ENCODE measurements at places on chromosomes 4 and X. TPM values are rescaled to one million over a fixed set of nuclear protein-coding genes. Genes with fewer than 3 reads are reported as not detected.

DNA sequence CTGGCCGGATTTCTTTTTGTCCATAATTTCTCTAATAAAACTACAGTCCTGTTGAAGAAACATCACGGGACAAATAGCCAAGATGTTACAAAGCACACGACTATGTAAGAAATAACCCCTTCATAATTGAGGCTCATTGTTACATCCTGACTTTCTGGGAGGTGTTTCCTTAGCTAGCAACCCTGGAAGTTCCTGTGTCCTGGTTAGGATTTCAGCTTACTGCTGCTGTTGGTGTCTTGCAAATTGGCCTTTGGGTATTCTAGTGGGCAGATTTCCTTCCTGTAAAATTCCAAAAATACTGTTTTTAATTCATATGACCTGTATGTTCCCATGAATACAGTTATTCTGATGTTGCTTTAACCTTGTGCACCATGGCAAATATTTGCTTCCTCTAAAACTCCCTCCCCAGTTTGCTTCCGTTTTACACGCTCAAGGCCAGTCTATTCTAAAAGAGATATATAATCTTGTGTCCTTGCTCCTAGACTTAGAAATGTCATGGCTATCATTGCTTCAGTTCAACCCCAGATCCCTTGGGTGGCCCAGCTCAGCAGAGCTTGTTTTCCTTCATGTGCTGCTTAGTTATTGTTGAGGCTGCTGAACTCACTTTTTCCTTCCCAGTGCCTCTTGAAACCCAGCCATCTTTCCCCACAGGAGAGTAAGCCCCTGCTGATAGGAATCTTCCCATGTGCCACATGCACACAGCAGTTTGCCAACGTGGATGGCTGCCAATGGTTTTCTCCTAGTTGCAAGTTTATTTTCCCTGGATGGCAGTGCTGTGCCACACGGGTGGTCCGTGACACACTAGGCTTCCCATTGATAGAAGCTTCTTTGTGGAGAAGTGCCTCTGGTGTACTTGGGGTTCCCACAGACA is 75.8 kb downstream of the TSPAN7 start:
- DNase-seq: peak; percentile 21

DNA sequence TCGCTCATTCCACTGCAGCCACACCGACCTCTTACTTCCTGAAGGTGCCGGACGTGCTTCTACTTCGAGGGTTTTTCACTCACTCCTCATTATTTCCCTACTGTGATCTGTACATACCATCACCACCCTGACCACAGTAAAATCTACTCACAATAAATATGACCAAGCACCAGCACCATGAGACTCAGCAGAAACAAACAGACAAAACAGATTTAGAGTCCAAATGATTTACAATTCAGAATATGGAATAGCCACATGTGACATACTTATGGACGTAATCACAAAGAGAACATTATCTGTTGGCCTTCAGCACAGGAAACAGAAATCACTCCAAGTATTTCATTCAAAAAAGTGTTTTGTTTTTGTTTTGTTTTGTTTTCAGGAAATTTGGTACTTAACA is 16.1 kb upstream of the KLB start:
- DNase-seq: no peak

The CXCL3 gene
- total RNA-seq: 1.1 TPM

The CLDN34 gene
- 0.29 TPM for total RNA-seq

- no peak for DNase-seq
These were observed 78.7 kb downstream of the PRKG2 start for GRCh38 chr4:81136161-81136905.

- DNase-seq: no peak
These were observed 29.3 kb downstream of the ZNF827 start for GRCh38 chr4:145909281-145909715.

The C1QTNF7 gene
- total RNA-seq: not detected

The SMIM10 gene
- 5.8 TPM for total RNA-seq

- DNase-seq: no peak
These were observed 49.6 kb downstream of the PROM1 start for GRCh38 chr4:16034010-16034748.

The RPS6KA6 gene
- not detected for total RNA-seq

The PABPC1L2A gene
- not detected for total RNA-seq

The PDLIM5 gene
- 55.9 TPM for total RNA-seq

DNA sequence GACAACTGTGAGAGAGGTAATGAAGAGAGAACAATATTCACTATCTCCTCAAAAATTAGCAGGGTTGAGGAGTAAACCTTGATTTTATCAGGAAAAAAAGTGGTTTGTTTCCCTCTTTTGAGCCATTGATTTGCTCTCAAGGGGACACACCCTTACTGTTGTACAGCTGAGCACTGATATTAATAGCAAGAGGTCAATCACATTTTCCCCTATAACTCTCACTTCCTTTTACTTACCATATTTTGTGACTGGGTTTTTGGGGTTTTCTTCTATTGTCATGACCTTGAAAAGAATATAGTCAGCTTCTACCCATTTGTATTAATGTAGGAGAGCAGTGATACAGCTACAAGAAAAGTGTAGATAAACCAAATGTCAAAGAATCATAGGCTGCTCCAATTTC is 70.2 kb upstream of the LONRF3 start:
- no peak for DNase-seq

DNA sequence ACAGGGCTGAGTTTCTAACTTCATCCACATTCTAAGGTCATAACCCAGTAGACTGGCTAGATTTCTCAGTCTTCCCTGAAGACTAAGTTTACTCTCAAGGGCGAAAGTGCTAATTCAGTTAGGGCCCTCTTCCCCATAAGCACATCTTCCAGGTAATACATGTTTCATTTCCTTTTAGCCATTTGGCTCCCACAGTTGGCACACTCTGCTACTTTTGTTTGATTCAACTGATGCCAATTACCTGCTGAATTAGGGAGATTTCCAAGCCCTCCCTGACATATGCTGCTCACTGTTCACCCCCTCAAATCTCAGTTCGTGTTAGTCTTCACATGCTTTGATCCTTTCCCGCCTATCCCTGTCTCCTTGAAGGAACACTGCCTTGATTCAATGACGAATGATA is 17.0 kb upstream of the WDR17 start:
- no peak for DNase-seq

The AKAP14 gene
- not detected for total RNA-seq

- DNase-seq: no peak
These were observed 1212.8 kb upstream of the ADGRL3 start for GRCh38 chr4:59987289-59987688.

The NUP62CL gene
- not detected for total RNA-seq

GRCh38 chr4:65437102-65437501 is 233.2 kb downstream of the EPHA5 start:
- DNase-seq: no peak

- DNase-seq: peak; percentile 88
These were observed 84.2 kb downstream of the CNOT6L start for GRCh38 chr4:77734928-77735327.

The ADGRG4 gene
- not detected for total RNA-seq

The ETDB gene
- not detected for total RNA-seq

DNA sequence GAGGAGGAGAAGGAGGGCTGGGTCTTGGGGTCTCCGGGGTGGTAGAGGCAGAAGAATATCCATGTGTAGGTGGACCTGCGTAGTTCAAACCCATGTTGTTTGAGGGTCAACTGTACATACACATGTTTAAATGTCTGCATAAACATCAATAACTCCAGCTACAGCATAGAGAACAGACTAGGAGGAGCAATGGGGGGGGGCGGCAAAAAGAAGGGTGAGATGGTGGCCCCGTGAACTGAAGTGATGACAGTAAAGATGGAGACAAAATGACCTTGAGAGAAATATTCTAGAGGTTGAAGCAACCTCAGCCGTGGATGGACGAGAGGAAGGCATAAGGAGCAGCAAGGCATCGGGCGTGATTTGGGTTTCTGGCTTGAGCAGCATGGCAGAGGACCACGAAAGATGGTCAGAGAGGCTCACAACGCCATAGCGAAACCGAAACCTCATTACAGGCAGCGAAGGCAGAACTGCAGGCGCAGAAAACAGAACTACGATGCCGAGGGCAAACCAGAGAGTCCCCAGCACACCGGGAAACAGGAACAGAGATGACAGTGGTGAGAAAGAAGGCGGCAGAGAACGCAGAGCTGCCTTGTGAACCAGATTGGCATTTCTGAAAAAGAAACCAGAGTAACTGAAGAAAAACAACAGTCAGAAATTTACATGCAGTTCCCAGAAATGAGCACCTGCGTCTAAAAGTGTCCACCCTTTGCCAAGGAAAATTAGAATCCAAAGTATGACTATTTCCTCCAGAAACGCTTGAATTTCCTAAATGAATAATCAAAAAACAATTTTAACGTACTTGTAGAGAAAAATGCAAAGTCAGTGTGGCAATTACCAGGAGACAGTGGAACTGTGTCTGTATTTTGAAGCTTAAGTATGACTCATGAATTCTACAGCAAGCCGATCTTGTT is 50.3 kb upstream of the ENPP6 start:
- DNase-seq: peak; percentile 78

The TNIP3 gene
- 1.8 TPM for total RNA-seq

The USP26 gene
- not detected for total RNA-seq

DNA sequence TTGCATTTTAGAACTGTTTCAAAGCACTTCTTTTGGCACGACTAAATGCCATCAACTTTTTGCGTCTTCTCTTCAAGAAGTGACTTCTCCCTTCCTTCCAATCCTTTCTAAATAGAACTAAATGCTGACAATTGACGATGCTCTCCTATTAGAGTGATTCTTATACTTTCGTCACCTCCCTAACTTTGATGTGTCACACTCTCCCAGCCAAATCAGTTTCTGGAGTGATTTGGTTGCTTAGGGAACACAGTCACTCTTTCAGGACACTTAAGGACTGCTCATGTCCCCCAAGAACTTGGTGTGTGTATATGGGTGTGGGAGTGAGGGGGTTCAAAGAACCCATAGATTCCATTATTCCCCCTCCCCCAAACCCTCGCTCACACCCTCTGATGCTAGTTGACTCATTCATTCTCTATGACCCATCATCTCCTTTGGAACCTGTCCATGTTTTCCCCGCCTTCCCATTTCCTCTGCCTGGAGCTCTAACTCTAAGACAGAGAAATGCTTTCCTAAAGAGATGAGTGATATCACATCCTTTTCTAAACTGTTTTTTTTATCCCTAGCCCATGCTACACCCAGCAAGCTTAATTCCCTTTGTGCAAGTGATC is 26.8 kb upstream of the AREG start:
- peak; percentile 91 for DNase-seq

- no peak for DNase-seq
These were observed 58.8 kb upstream of the RAP2C start for GRCh38 chrX:132277953-132278614.

The GPR82 gene
- not detected for total RNA-seq

The COX7B2 gene
- total RNA-seq: not detected

DNA sequence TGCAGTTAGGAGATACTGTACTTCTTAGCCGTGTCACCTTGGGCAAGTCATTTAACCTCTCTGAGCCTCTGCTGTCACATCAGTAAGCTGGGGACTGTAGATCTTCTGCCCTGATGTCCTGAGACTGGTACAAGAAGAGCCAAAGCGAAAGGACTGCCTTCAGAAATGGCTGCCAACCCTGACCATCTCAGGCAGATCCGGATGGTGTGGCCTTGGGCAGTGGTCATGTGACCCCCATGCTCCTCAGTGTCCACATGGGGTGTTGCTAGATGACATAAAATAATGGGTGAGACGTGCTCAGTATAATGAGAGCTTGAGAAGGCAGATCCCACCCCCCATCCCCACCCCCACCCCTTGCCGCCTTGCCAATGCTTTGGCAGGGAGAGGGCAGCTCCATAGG is 60.4 kb upstream of the MTM1 start:
- no peak for DNase-seq

DNA sequence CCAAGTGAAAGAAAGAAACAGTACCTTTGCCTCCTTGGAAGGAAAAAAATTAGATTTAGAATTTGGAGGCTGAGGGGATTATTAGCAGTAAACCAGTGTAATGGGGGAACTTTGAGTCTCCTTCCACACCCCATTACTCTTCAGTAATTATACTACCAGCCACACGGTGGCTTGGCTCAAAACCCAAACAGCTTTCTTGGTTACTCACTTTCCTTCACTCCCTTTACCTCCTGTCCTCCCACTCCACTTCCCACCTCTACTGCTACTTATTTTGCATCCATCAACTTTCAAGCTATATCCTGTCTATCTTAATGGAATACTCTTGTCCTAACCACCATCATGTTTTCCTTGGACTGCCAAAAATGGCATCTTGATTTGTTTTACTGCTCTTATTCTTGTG is 310.6 kb upstream of the AADAT start:
- DNase-seq: no peak

The FATE1 gene
- total RNA-seq: not detected

The AMTN gene
- not detected for total RNA-seq

DNA sequence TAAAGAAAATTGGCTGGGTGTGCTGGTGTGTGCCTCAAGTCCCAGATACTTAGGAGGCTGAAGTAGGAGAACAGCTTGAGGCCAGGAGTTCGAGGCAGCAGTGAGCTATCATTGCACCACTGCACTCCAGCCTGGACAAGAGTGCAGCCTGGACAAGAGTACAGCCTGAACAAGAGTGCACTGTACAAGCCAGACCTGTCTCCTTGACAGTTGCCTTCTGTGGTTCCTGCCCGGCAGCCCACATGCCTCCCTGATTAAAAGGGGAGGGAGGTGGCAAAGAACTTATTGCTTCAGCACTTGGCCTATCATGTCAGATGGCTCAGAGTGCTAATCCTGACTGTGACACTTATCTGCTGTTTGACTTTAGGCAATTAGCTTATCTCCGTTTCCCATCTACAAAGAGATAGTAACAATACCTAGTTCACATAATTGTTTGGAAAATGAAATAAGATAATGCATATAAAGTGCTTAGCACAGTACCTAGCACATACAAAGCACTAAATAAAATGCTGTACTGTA is 249.1 kb downstream of the DCLK2 start:
- DNase-seq: no peak

The SERPINA7 gene
- not detected for total RNA-seq

DNA sequence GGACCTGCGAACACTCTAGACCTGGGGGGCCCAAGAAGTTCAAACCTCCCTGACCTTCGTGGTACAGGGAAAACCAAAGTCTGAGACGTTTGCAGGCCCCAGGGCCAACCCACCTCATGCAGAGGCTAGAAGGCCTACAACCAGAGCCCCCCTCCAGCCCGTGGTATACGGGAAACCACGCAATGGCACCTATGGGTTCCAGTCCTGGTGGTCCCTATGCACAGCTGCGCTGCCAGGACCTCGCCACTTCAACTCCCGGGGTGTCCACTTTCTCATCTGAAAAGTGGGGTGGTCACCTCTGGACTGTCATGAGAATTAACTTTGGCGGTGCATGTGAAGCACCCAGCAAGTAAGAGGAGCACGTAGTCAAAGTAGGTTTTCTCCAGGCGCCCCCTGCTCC is 8.4 kb upstream of the MSX1 start:
- DNase-seq: no peak

DNA sequence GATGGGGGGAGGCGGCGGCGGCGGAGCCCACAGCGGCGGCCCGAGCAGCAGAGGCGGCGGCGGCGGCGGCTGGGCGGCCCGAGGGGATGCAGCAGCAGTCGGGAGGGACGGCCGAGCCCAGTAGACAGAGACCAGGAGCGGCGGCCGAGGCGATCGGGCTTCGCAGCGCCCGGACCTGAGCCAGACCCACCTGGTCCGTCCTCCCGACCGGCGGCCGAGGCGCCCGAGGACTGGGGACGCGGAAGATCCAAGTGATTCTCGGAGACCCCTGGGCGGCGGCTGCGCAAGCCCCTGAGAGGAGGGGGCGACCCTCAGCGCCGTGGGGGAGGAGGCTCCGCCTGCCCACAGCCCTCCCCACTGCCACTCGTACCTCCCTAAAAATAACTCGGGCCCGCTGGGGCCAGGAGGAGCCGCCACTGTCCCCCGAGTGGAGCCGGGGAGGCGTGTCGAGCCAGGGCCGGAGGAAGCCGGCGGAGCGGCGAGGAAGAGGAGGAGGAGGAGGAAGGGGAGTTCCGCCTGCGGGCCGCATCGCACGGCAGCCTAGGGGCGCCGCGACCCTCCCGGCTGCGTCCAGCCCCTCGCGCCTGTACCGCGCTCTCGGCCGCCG is 608 bp downstream of the RAPGEF2 start:
- DNase-seq: peak; percentile 35

All from RPMI7951 (cell line).